Lung (tissue), 17 donors: ENCODE measurements at places on chromosomes 2 and 18. TPM values are rescaled to one million over a fixed set of nuclear protein-coding genes. Genes with fewer than 3 reads are reported as not detected.
A peak's percentile ranks its signal among the peaks of the same experiment; 100 is the strongest.

DNA sequence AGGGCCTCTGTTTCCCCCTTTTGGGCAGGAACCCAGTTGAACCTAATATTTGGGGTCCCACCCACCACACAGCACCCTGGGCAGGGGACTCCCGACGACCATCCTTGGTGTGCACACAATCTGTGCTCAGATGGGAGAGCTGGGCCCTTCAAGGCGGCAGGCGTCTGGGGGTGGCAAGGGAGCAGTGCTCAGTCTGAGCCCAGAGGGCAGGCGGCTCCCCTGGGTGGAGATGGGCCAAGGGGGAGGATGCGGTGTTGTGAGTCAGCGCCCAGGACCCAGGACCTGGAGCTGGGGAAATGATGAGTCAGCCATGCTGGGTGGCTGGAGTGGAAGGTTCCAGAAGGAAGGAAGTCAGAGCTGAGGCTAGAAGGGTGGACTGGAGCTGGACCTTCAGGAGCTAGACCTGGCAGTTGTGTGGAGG is 3.8 kb downstream of the PROM2 start:
- H3K27ac ChIP-seq: no peak overlapping the region
- H3K4me3 ChIP-seq: no peak overlapping the region
- H3K36me3 ChIP-seq: no peaks in the 10 kb centered on the region
- no peaks in the 10 kb centered on the region for H3K27me3 ChIP-seq

DNA sequence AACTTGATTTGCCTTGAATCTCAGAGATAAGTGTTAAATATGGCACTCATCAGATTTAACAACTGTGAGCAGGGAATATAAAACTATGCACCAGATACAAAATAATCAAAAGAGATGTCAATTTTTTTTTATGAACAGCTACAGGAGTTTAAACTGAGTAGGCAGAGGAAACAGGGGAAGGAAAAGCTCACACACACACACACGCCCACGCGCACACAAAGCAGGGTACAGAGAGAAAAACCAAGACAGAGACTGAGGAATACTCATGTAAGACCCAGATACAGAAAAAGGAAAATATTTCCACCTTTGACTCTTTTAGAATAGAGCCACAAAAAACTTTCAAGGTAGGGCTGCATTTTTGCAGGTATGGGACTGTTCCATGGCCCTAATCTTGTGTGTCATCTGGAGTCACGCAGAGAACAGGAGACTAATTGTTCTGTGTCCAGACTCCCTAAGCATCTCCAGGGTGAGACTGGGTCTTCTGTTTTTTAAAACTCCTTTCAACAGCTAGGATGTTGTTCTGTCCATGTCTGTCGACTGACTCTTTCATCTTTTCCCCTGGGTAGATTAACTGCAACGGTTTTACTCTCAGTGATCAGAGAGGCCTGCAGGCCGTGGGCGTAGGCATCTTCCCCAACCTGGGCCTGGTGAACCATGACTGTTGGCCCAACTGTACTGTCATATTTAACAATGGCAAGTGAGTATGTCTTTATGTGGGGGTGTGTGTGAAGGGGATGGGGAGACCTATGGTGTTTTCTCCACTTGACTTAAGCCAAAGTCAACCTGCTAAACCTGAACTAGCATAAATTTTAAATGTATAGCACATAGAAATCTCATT is 23.0 kb downstream of the SMYD1 start:
- no peak overlapping the region for H3K27ac ChIP-seq
- no peak for DNase-seq
- no peak overlapping the region for H3K4me3 ChIP-seq
- H3K27me3 ChIP-seq: no peaks in the 10 kb centered on the region
- H3K36me3 ChIP-seq: no peaks in the 10 kb centered on the region

- no peaks in the 10 kb centered on the region for H3K27me3 ChIP-seq
- no peak overlapping the region for H3K4me3 ChIP-seq
- H3K27ac ChIP-seq: no peak overlapping the region
- no peaks in the 10 kb centered on the region for H3K36me3 ChIP-seq
- DNase-seq: no peak
Observed at GRCh38 chr18:57275111-57275510, 77.2 kb upstream of the ST8SIA3 start.

DNA sequence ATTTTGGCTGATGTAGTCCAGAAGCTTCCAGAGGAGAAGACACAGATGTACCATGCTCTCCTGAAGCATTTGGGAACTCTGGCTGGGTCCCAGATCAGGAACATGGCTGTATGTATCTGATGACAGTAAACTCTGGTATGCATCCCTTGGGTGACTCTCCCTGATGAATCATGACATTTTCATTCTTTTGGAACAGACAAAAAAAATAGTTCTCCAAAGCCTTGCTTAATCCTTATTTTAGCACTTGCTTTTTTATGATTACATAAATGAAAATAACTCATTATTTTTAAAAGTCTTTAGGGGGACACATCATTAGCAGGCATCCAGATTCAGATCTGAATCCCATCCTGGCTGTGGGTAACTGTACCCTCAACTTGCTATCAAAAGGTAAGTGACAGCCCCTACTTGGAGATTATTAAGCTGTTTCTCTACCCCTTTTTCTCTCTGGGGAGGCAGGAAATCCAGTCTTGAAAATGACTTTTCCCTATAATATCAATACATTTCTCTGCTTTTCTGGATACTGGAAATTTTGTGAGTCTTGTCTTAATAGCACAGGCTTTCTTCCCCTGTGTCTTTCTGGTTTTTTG is 23.3 kb downstream of the AOX1 start:
- no peaks in the 10 kb centered on the region for H3K27me3 ChIP-seq
- no peaks in the 10 kb centered on the region for H3K36me3 ChIP-seq

DNA sequence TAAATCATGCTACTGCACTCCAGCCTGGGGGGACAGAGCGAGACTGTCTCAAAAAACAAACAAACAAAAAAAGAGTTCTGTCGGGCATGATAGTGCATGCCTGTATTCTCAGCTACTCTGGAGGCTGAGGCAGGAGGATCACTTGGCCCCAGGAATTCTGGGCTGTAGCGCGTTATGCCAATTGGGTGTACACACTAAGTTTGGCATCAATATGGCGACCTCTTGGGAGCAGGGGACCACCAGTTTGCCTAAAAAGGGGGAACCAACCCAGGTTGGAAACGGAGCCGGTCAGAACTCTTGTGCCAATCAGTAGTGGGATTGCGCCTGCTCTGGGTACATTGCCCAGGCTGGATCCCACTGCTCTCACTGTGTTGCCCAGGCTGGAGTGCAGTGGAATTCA is 49.7 kb downstream of the SDC1 start:
- H3K4me3 ChIP-seq: no peak overlapping the region
- H3K36me3 ChIP-seq: no peaks in the 10 kb centered on the region
- no peaks in the 10 kb centered on the region for H3K27me3 ChIP-seq
- no peak for DNase-seq

GRCh38 chr2:68935471-68935870 is 17.2 kb downstream of the GKN2 start:
- H3K27me3 ChIP-seq: no peaks in the 10 kb centered on the region
- no peaks in the 10 kb centered on the region for H3K36me3 ChIP-seq
- DNase-seq: no peak
- H3K4me3 ChIP-seq: no peak overlapping the region
- peaks cover 11% of the 10 kb centered on the region for H3K4me1 ChIP-seq
- H3K27ac ChIP-seq: no peak overlapping the region

DNA sequence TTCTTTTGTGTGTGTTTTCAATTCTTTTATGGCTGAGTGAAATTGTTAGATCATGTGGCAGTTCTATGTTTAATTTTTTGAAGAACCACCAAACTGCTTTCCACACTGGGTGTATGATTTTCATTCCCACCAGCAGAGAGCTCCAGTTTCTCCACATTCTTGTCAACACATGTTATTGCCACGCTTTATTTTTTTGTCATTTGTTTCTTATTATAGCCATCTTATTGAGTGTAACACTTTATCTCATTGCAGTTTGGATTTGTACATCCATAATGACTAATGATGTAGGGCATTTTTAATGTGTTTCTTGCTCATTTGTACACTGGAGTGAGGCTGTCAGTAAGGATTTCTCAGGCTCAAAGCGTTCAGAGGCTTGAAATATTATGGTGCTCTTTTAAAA is 184.2 kb downstream of the PIEZO2 start:
- no peak overlapping the region for H3K4me3 ChIP-seq
- H3K36me3 ChIP-seq: no peaks in the 10 kb centered on the region
- DNase-seq: peak; percentile 26
- peaks cover 4% of the 10 kb centered on the region for H3K4me1 ChIP-seq

- no peaks in the 10 kb centered on the region for H3K36me3 ChIP-seq
- H3K4me1 ChIP-seq: peaks cover 21% of the 10 kb centered on the region
- H3K27me3 ChIP-seq: no peaks in the 10 kb centered on the region
Observed at GRCh38 chr2:27792759-27793158, 21.2 kb downstream of the MRPL33 start.

- DNase-seq: no peak
- H3K27ac ChIP-seq: no peak overlapping the region
- peaks cover 24% of the 10 kb centered on the region for H3K4me1 ChIP-seq
- no peaks in the 10 kb centered on the region for H3K36me3 ChIP-seq
- H3K4me3 ChIP-seq: no peak overlapping the region
- no peaks in the 10 kb centered on the region for H3K27me3 ChIP-seq
Observed at GRCh38 chr18:76977684-76978232, 154.8 kb downstream of the MBP start.

- no peak overlapping the region for H3K4me3 ChIP-seq
- no peaks in the 10 kb centered on the region for H3K36me3 ChIP-seq
- no peaks in the 10 kb centered on the region for H3K27me3 ChIP-seq
- DNase-seq: no peak
Observed at GRCh38 chr2:139967665-139968064, 1187.5 kb upstream of the NXPH2 start.

DNA sequence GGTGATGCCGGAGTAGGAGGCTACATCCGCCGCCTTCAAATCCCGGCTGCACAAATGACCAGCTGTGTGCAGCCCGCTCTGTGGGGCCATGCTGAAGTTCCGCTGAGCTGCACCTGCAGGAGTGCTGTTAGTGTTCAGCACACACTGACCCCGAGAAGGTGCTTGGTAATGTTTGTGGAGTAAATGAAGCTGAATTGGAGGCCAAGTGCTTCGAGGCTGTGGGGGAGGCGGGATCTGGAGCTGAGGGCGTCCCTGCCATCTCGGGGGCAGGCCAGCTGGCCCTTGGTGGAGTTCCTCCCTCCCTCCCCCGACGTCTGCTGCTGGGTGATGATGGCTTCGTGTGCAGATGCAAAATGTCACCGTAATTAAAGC is 23.2 kb downstream of the KCNF1 start:
- no peaks in the 10 kb centered on the region for H3K27me3 ChIP-seq
- no peak overlapping the region for H3K4me3 ChIP-seq
- no peak overlapping the region for H3K27ac ChIP-seq
- H3K36me3 ChIP-seq: no peaks in the 10 kb centered on the region
- peaks cover 15% of the 10 kb centered on the region for H3K4me1 ChIP-seq

UGT1A8 gene
- not detected for polyA plus RNA-seq
